ENCODE measurements at places on chromosomes 7 and 10.

- DNase-seq: peak; percentile 62
Measured at GRCh38 chr7:134778941-134779740, at the start of gene CALD1. Gene CALD1, plus strand, starts transcription at chr7:134779634. Its CDS starts 88,100 bp downstream, at chr7:134867734.

GRCh38 chr10:52463826-52464225, 149.7 kb downstream of the DKK1 start:
- DNase-seq: no peak

DNA sequence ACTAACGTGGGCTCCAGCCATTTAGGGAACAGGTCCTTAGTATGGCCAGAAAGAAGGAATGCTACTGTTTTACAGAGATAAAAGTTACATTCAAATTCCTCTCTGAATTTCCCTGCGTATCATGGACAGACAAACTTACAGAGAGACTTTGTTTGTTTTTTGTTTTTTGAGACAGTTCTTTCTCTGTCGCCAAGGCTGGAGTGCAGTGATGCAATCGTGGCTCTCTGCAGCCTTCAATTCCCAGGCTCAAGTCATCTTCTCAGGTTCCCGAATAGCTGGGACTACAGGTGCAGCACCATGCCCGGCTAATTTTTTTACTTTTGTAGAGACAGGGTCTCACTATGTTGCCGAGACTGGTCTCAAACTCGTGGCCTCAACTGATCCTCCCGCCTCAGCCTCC, 64.5 kb upstream of the MPP7 start:
- DNase-seq: no peak

GRCh38 chr7:151888079-151889067, 11.5 kb upstream of the PRKAG2 start:
- peak; percentile 38 for DNase-seq

- DNase-seq: no peak
Measured at GRCh38 chr10:87000491-87000890, 19.6 kb upstream of the FAM25A start.

DNA sequence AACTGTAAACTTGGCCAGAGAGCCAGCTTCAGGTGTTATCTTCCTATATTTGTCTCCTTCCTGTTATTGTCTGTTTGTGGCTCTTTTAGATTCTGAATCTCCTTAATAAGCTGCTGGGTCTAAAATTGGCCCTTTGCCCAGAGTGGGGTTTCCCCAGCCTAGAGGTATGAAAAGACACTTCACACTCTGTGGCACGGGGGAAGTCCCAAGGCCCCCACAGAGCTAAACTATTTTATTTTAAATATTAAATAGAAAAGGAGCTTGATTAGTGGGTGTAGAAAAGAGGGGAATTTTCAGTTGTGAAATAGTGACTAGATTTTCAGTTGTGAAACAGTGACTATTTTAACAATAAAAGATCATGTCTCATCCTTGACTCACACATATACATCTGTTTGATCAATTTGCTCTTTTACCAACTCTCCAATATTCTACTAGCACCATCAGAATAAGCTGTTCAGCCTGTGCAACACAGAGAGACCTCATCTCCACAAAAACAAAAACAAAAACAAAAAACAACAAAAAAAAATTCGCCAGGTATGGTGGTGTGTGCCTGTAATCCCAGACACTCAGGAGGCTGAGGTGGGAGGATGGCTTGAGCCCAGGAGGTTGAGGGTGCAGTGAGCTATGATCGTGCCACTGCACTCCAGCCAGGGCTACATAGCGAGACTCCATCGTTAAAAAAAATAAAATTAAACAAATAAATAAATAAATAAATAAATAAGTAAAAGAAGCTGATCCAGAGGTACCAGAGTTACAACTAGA, 24.9 kb upstream of the ADO start:
- DNase-seq: no peak

GRCh38 chr10:97071496-97071895, 114.3 kb downstream of the SLIT1 start:
- no peak for DNase-seq

GRCh38 chr7:72704894-72705293, 123.1 kb downstream of the TYW1B start:
- no peak for DNase-seq

DNA sequence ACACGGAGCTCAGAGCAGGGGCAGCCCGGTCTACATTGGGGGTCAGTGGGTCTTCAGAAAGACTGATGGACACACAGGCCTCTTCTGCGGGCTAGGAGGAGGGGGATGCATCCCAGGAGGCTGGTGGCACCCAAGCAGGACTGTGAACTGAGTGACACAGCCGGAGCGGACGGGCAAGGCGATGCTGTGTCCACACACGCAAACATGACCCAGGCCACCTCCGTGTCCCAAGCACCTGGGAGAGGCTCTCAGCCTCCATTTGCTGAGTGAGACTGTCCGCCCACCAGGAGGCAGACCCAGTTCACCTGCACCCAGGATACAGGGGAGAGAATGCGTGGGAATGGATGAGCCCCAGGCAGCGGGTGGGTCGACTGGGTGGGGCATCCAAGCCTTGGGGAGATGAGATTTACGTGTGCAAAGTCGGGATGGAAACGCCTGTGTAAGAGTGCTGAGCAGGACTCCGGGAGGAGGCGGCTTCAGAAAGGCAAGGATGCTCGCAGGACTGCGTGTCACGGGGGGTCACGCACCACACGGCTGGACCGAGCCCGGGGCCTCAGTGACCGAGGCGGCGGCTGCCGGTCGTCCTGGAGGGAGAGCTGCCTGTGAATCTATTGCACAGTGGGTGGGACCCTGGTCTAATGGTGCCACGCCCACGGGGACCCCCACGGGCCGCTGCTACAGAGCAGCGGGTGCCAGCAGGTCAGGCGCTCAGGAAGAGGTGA, 262.8 kb downstream of the ADARB2 start:
- no peak for DNase-seq

DNA sequence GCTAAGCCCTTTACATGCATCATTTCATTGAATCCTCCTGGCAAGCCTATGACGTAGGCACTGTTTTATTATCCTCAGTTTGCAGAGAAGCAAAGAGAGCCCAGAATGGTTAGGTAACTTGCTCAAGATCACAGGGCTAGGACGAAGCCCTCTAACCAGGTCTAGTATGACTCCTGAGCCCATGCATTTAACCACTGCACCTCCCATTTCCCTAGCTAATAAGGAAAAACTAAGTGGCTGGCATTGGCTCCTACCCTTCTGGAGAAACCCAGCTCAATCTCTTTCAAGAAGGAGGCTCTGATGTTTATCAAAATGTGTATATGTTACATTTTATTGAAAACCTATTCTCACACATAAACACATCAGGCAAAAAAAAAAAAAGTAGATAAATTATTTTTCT, 19.8 kb downstream of the MYOF start:
- no peak for DNase-seq

GRCh38 chr10:97858001-97858439, 8.4 kb downstream of the GOLGA7B start:
- no peak for DNase-seq

DNA sequence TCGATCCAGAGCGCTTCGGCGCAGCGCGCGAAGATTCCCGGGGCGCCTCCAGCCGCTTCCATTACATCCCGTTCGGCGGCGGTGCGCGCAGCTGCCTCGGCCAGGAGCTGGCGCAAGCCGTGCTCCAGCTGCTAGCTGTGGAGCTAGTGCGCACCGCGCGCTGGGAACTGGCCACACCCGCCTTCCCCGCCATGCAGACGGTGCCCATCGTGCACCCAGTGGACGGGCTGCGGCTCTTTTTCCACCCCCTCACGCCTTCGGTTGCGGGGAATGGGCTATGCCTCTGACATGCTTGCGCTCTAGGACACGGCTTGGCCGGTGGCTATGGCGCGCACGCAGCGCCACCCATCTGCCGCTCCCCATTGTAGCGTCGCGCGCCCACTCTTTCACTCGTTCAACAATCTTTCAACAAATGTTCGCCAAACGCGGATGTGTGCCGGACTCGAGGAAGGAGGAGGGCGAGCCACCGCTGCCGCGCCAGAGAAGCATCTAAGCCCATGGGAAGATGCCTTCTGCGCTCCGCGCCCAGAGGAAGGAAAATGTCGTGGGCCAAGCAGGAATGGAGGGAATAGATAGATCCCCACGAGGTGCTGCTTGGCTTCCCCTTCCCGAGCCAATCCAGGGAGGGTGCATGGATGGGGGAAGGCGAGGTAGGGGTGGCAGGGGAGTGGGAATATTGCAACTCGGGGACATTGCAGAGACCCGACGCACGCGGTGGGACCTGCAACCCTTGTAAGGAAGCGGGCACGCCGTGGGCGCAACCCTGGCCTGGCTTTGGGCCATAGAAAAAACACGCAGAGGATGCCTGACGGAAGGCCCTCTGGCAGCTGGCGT, 5.1 kb upstream of the CYP26A1 start:
- DNase-seq: no peak

DNA sequence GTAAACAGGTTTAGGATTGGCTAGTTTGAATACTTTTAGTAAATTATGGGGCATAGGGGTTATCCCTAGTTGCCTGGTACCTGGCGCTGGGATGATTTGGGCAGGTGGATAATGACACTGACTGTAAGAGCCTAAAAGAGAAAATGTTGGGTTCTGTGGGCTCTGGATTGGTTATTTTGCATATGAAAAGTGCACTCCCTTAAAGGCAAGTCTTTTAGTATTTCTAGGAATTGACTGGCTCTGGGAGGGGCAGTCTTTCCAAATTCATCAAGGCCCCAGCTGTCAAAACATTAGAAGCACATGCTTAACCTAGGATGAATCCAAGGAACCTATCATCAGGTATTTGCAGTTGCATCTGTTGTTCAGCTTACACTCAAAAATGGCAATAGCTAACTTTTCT, 454.6 kb upstream of the SORCS1 start:
- DNase-seq: no peak

DNA sequence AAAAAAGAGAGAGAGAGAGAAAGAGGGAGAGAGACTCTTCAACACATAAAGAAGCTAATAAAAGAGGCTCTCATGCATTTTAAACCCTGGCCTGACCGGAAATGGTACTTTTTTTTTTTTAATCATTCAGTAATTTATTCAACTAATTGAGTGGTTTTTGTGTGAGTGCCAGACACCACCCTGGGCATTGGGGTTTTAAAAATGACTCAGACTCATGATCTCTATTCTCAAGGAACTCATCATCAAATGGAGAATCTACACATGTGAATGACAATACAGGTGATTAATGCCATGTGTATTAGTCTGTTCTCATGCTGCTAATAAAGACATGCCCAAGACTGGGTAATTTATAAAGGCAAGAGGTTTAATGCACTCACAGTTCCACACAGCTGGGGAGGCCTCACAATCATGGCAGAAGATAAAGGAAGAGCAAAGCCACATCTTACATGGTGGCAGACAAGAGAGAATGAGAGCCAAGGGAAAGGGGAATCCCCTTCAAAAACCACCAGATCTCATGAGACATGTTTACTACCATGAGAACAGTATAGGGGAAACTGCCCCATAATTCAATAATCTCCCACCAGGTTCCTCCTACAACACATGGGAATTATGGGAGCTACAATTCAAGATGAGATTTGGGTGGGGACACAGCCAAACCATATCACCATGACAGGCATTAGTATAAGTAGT, 158.5 kb upstream of the AUTS2 start:
- DNase-seq: no peak

DNA sequence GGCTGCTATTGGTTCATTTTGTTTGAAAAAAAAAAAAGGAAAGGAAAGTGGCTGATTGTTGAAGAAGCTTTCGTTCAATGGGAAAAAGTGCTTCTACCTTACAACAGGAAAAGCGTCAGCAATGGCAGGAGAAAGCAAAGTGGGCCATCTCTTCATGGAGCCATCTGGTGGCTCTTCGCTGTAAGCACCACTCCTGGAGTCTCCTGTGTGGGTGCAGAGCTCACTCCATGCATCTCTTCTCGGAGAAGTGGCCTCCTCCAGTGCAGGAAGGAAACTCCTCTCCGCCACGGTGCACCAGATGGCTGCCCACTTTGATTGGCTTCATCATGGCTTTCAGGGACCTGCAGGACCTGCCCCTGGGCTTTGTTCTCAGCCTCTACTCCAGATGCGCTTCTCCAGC, 250.9 kb downstream of the PTEN start:
- peak; percentile 37 for DNase-seq

DNA sequence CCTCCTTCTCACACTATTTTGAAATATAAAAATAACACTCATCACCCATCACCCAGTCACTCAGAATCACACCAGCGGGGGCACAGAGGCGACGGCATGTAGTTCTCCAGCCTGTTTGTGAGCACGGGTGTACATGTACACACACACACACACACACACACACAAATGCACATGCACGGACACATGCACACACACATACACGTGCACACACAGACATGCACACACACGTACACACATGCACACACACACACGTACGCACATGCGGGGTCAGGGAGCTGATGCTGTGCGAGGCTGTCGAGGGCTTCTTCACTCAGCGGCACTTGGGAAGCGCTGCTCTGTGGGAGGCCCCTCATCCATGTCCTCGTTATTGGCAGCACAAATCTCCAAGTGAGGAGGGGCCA, 178.8 kb downstream of the ELFN1 start:
- no peak for DNase-seq

- DNase-seq: no peak
Measured at GRCh38 chr7:149156898-149157297, 9.6 kb downstream of the ZNF398 start.

DNA sequence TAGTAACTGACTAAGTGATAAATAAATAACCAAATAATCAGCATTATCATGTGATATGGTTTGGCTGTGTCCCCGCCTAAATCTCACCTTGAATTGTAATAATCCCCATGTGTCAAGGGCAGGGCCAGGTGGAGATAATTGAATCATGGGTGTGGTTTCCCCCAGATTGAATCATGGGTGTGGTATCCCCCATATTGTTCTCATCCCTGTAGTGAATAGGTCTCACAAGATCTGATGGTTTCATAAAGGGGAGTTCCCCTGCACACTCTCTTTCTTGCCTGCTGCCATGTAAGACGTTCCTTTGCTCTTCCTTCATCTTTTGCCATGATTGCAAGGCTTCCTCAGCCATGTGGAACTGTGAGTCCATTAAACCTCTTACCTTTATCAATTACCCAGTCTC, 72.1 kb upstream of the NRP1 start:
- no peak for DNase-seq

DNA sequence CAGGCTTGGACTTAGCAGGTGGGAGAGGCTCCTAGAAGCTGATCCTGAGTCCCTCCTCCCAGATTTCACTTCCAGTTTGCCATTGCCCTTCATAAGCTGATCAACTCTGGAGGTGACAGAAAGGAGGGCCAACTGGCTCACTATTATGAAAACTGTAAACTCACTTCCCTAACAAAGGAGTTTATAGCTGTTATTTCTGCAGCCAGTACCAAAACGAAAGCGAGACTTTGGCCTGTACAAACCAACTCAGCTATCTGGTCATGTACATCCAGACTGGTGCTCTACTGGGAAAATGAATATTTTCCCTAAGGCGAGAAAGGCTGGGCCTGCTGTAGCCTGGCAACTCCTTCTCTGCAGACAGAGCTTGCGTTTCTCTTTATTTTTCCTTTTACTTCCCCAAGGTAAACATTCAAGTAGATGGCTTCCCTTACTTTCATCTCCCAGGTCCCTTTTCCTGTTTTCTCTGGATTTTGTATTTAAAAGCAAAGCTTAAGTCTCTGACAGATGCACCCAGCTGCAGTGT, 54.7 kb downstream of the GALNT17 start:
- no peak for DNase-seq

Data from LoVo (cell line).